Stimulated activated CD8-positive, alpha-beta memory T cell treated with anti-CD3 and anti-CD28 coated beads, Interleukin-7, amount 100 ng/mL, for 1 hour (primary cell): ENCODE measurements at places on chromosomes 1 and 21.

GRCh38 chr1:228306275-228307217, 98.7 kb downstream of the OBSCN start:
- no peak for DNase-seq

DNA sequence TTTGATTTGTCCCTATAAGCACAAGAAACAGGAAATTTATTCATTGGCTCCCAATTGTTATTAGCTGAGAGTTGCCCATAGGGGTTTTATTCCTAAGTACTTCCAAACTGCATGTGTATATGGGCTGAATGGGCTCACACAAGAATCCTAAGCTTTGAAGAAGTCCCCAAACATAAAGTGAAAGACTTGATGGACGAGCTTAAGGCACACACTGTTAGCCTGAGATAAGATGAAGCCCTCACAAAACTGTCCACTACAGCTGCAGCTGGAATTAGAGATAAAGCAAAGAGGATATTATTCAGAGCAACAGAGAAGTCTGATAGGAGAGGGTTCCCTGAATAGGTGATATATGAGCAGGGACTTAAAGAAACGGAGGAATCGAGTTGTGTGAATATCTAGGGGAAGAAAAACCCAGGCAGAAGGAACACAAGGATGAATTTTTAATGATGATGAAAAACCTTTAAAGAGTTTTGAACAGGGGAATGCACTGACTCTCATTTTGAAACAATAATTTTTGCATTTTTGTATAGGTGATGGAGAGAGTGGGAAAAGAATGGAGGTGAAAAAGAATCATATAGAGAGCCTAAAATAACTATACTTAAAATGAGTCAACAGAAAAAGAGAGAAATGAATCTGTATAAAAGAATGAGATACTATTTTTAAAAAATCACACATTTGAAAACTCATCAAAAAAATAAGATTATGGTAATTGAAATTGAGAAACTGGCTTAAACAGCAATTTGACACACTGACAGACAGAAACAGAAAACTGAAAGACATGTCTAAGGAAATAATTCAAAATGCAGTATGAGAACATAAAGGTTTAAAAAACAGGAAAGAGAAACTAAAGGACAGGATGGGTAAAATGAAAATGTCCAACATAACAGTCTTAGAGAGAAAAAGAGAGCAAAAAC, 133.6 kb upstream of the POGK start:
- DNase-seq = no peak

GRCh38 chr1:30680879-30681278, 42.5 kb downstream of the MATN1 start:
- no peak for DNase-seq

DNA sequence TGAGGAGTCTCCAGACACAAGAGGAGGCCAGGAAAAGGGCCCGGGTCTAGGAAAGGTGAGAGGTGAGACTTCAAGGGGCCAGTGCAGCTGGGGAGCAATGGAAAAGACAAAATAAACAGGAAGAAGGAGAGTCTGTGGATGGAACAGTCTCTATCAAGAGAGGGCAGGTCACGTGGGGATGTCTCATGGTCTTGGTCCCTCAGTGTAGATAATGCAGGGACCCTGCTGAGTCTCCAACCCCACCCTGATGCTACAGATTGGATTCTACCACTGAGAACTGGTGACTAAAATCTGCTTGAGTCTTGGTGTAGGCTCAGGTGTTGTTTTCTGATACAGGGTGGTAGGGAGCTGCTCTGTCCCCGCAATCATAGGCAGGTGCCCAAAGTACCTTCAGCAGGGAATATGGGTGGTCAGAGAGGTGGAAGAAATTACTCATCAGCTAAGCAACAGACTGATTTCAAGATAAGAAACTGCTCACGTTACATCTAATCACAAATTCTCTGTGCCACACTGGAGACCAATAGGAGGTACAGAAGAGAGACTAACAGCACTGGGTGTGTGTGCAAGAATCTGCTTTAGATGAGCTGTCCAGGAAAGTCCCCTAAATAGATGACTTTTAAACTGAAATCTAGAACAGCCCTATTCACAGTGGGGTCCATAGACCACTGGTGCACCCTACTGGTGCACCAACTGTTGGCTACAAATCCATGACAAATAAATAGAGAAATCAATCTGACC, 101.5 kb upstream of the TLR5 start:
- DNase-seq = no peak

GRCh38 chr21:26169611-26170470, 729 bp downstream of the APP start:
- no peak for DNase-seq

DNA sequence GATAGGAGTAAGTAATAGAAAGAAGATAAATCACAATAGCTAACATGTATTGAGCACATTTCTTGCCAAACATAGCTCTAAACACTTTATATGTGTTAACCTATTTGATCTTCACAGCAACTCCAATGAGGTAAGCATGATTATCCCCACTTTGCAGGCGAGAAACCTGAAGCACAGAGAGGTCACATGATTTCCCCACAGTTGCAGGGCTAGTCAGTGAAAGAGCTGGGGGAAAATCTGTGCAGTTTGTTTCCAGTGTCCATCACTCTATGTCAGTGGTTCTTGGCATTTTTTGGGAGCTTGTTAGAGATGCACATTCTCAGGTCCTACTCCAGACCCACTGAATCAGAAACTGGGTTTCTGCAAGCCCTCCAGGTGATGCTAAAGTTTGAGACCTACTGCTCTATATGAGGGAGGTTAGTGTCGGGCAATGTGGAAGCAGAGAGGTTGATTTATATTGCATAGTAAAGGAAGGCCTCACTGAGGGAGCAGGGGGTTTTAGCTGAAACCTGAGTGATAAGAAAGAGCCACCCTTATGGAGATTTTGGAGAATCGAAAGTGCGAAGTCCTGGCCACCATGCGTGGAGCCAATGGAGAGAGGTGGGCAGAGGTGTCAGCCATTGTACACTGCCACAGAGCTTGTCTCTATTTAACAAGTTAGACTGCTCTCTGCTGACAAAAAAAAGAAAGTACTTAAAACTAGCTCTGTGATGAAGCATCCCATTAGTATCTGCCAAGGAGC, 20.9 kb downstream of the MCOLN3 start:
- DNase-seq = no peak

DNA sequence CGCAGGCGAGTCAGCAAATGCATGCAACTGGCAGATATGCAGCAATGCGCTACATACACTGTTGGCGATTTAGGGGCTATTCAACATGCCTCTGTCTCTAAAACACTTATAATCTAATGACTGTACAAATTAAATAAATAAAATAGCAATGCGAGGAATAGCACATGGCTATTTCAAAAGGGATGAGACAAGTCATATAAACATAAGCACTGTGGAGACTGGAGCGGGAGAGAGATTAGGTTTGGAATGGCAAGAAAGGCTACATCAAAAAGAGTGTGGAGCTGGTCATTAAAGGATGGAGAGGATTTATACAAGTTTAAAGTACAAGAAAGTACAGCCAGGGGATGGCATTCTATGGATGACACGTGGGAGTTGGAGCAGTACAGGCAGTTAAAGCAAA, 523.5 kb upstream of the CAMK1G start:
- no peak for DNase-seq

DNA sequence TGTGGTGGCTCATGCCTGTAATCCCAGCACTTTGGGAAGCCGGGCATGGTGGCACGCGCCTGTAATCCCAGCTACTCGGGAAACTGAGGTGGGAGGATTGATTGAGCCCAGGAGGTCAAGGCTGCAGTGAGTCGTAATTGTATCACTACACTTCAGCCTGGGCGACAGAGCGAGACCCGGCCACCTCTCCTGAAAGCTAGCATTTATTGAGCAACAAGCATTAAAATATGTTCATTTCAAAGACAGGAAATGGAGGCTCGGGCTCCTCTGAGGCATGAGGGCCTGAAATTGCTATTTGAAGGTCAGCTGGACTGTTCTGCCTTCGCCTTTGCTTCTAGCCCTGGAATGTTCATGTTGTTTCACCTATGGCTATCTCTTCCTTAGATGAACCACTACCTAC, 34.5 kb downstream of the SPATA21 start:
- DNase-seq = no peak

DNA sequence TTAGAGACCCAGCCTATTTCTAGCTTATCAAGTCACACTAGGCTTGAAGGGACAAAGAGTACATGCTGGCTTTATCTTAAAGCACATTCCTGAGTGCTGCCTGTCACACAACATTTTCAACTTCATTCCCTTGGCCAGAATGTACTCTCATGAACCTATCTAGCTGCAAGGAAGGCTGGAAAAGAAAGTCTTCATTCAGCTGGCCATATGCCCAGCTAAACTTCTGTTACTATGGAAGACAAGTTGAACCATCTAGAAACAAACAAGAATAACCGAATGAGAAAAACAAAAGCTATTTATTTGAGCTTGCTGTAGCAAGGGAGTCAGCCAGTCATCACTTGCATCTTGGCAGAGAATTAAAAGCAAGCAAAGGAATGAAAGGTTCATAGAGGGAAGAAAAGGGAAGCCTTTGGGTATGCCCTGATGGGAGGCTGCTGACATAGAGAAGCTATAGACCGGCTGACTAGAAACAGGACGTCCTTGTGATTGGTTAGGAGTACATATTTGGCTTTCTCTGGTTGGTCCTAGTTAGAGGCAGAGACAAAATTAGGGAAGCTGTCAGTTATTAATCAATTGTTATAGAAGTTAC, 108.4 kb downstream of the NEK7 start:
- no peak for DNase-seq

DNA sequence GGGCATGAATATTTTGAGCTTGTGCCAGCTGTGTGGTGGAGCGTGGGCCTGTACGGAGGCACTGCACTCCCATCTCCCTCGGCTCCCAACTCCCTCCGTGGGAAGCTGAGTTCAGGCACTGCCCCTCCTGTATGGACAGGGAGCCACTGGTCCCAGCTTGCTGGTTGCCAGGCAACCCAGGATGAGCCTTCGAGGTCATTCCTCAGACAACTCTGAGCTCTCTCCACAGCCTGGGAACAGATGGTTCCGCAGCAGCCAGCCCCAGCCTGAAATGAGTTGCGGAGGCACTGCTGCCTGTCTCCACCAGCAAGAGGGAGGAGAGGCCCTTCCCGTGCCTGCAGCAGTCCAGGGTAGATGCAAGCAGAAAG, 58.4 kb upstream of the TENT5B start:
- no peak for DNase-seq

DNA sequence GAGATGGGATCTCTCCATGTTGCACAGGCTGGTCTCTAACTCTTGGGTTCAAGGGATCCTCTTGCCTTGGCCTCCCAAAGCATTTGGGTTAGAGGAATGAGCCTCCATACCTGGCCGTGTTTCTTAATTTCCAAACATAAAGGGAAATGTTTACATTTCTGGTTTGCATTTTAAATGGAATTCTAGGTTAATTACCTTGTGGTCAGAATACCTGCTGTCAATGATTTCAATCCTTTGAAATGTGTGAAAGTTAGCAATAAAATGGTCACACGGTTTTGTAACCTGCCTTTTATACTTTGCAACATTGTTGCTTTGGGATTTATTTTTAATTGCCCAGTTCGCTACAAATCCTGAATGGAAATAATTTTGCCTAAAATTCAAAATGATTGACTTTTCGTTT, 26.3 kb downstream of the AGMAT start:
- no peak for DNase-seq

DNA sequence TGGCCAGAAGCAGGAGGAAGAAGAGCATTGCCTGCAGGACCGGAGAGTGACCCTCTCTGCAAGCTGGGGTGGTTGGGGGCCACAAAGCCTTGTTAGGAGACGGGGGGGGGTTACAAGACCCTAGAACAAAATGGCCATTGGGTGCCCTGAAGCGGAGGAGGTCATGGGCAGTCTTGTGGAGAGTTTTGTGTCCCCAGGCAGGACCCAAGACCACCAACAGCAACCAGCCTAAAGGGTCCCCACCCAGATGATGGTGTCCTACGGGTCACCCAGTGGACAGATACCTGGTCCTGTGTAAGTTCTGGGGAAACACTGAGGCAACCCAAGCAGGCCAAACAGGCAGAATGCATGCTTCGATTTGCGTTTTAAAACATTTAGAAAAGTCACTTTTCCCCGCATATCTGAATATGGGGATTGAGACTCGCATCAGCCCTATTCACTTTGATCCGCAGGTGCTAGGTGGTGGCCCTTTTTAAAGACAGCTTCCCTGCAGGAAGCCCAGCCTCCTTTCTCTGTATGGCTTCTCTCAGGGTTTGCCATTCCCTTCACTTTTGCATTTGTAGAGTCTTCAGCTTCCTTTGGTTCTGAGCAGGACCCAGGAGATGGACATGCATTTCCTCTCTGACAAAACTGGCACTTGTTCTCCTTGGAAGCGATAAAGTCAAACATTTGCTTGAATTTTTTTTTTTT, 21.1 kb downstream of the GNG4 start:
- DNase-seq = no peak

GRCh38 chr1:248243204-248243603, 12.0 kb downstream of the OR2M4 start:
- no peak for DNase-seq

DNA sequence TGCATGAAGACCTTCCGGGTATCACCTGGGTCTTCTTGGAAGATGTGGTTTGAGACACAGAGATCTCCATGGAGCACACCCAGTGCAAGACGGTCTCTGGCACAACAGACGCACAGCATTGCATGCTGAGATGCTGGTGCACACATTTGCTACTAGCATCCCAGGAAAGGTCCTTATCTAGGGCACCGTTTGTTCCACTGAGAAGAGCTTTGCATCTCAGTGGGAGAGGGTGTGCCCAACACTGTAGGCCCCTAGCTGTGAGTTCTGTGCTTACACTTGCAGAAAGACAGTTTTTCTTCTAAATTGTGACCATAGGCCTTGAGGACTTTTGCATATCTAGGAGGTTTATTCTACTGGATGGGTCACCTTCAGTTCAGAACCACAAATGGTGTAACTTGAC, 554.1 kb downstream of the MATN1 start:
- DNase-seq = no peak

DNA sequence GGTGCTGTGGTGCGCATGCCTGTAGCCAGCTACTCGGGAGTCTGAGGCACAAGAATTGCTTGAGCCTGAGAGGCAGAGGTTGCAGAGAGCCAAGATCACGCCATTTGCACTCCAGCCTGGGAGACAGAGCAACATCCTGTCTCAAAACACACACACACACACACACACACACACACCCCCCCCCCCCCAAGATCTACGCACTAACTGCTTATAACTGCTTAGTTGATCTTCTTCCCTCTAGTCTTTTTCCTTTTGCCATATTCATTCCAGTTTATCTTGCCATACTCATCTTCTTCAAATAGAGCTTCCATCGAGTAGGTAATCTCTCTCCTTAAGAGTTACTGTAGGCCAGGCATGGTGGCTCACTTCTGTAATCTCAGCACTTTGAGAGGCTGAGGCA, 20.9 kb downstream of the EPB41 start:
- no peak for DNase-seq

- no peak for DNase-seq
Observed at GRCh38 chr1:91784191-91784590, 101.8 kb downstream of the TGFBR3 start.
